PC-3 (cell line): ENCODE measurements at places on chromosomes 7 and 10. TPM values are rescaled to one million over a fixed set of nuclear protein-coding genes. Genes with fewer than 3 reads are reported as not detected.

ECHDC3 gene
- total RNA-seq: not detected in 2 replicates

CABCOCO1 gene
- total RNA-seq: not detected in 2 replicates

MOSPD3 gene
- 9.4 and 19.4 TPM in 2 replicates for total RNA-seq

DNA sequence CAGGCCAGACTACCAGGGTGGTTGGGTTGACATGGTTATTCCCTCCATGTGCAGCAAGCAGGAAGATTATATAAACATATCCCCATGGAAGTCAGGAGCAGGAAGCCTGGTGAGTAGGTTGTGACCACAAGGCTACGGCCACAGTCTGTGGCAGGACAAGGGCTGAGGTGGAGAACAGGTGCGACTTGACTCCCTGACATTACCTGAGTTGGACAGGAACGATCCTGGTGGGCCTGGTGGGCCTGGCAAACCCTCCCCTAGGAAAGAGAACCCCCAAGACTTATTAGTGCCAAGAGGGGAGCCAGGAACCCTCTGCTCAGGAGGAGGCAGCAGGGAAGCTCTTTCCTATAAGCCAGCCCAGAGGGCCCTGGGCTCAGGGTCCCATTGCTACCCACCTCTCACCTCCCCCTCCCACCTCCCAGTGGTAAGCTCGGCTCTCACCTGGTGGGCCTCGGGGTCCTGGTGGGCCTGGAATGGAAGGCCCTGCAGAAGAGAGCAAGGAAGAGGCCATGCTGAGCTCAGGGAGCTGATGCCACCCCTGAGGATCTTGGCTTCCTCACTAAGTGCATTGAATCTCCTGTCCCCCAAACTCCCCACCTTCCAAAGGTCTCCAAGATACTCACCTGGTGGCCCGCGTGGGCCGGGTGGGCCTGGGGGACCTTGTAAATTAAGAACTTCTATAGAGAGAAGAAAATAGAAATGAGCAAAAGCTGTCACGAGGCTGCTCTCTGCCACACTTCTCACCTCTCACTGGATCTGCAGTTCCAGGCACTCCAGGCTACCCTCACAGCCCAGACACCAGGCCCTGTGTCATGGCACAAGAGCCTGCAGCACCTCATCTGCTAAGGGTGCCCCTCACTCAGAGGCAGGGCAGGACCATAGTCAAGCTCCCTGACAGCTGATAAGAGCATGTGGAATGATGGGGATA lies 44.6 kb downstream of the COL17A1 start:
- H3K4me3 ChIP-seq: no peak overlapping the region
- no peak overlapping the region for H3K27ac ChIP-seq
- H3K27me3 ChIP-seq: no peaks in the 10 kb centered on the region
- no peaks in the 10 kb centered on the region for H3K4me1 ChIP-seq
- DNase-seq: no peak

DNA sequence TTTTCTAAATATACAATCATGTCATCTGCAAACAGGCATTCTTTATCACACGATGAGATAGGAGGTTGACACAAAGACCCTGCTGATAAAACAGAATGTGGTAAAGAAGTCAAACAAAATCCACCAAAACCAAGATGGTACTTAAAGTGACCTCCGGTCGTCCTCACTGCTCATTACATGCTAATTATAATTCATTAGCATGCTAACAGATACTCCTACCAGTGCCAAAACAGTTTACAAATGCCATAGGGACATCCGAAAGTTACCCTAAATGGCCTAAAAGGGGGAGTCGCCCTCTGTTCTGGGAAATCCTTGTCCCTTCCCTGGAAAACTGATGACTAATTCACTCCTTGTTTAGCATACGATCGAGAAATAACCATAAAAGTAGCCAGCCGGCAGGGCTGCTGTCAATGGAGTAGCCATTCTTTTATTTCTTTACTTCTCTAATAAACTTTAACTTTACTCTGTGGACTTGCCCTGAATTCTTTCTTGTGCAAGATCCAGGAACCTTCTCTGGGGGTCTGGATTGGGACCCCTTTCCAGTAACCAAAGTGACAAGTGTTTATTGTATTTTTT lies 126.6 kb downstream of the CCDC71L start:
- H3K27me3 ChIP-seq: no peaks in the 10 kb centered on the region
- no peak overlapping the region for H3K27ac ChIP-seq
- H3K4me3 ChIP-seq: no peak overlapping the region
- DNase-seq: no peak
- no peaks in the 10 kb centered on the region for H3K36me3 ChIP-seq

DNA sequence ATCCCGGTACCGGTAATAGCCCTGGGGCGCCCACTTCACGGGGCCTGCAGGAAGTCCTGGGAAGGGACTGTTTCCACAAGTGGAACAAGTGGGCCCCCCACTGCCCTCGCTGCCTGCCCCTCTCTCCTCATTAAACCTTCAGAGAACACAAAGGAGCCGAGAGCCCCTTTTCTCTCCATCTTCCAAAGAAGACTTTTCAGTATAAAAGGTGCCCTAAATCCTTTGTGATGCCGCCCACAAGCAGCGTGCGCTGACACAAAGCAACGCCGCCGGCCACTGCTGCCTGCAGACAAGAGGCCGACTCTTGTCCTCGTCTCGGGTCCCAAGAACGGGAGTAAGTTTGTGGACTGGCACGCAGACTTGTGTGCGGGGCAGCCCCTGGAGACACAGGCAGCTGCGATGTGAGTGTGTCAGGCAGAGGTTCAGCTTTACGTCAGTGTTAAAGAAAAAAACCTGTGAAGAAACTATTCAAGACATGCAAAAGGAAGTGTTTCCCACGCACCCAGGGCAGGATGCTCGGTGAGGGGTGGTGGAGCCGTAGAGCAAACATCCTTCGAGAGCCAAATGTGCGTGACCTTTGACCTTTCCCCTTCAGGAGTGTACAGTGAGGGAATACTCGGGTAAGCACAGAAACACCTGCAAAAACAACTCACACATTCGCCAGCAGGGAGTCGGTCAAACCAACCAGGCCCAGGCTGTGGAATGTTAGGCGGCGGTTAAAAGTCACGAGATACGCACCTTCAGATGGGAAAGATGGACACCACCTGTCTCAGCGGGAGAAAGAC lies 118.2 kb downstream of the VIPR2 start:
- no peak for DNase-seq
- no peak overlapping the region for H3K4me3 ChIP-seq
- H3K4me1 ChIP-seq: peaks cover 41% of the 10 kb centered on the region
- H3K36me3 ChIP-seq: no peaks in the 10 kb centered on the region

DNA sequence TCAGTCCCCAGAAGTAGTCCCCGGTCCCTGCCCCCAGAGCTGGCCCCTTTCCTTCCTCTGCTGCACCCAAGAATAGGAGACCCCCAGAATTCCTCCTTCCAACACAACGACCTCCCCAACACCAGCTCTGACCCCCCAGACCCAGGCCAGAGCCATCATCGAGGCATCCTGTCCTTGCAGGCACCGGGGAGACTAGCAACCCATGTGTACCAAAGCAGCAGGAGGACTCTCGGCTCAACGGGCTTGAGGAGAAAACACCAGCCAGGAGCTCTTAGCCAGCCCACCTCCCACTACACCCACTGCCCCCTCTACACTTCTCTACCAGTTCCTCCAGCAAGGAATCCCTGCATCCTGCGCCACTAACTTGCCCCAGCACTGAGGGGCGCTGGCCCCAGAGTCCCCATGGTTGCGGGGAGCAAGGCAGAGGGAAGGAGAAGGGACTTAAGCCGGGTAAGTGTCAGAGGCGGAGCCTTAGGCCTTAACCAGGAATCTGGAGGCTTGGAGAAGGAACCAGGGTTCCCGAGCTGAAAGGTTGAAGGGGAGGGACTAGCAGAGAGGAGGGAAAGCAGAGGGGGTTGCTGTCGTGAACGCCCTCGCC lies 3.9 kb downstream of the GRID1 start:
- H3K4me3 ChIP-seq: no peak overlapping the region
- no peaks in the 10 kb centered on the region for H3K36me3 ChIP-seq
- DNase-seq: no peak
- H3K27me3 ChIP-seq: peaks cover 34% of the 10 kb centered on the region
- no peak overlapping the region for H3K27ac ChIP-seq
- no peaks in the 10 kb centered on the region for H3K4me1 ChIP-seq

DNA sequence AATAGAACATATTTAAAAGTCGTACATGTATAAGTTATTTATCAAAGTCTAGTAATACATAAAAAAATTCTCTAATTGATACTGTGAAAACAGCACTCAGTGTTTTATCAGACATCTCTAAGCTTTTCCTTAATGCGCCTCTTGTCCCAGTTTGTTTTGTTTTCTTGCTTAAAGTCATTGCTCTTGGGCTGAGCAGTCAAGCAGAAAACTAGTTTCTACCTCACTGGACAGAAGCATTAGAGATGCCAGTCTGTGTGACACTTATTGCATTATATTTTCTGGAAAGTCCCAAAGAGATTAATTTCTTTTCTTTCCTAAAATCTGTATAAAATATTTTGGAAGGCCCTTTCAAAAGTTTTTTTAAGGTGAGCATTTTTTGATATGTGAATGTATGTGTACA lies 236.2 kb downstream of the PCLO start:
- no peak overlapping the region for H3K27ac ChIP-seq
- no peaks in the 10 kb centered on the region for H3K4me1 ChIP-seq
- no peak for DNase-seq
- H3K27me3 ChIP-seq: no peaks in the 10 kb centered on the region
- no peaks in the 10 kb centered on the region for H3K36me3 ChIP-seq
- no peak overlapping the region for H3K4me3 ChIP-seq

DNA sequence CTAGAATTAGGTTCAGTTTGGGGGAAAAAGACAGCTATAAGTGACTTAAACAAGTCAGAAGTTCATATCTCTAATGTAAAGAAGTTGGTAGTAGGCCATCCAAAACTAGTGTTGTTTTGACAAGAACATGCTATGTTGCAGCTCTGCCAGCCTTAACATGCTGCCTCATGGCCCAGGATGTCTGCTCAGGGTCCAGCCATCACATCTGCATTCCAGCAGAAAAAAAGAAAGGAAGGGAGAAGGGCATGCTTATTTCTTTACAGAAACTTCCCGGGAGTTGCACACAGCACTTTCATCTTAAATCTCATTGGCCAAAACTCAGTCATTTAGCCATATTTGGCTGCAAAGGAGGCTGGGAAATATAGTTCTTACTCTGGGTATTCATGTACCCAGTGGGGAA lies 400.4 kb upstream of the PODXL start:
- no peak overlapping the region for H3K27ac ChIP-seq
- H3K4me3 ChIP-seq: no peak overlapping the region
- no peaks in the 10 kb centered on the region for H3K27me3 ChIP-seq
- DNase-seq: no peak

DNA sequence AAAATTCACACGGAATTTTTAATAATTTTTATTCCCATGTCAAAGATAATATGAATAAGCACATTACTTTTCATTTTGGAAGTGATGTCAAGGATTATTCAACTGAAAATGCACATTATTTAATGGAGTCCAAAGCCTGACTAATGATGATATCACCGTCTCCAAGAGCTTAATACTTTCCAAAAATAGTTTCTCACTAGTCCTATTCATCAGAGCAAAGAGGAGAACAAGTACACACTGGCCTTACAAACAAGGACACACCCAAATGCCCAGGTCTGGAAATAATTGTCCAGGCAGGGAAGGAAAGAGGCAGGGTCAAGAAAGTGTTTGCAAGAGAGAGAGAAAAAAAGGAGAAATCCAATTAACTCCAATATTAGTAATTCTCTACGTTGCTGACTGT lies 216.8 kb upstream of the CCDC6 start:
- peak overlapping the region; percentile 93 for H3K27ac ChIP-seq
- H3K4me3 ChIP-seq: peak overlapping the region; percentile 23
- DNase-seq: peak; percentile 99
- peaks cover 27% of the 10 kb centered on the region for H3K4me1 ChIP-seq
- H3K36me3 ChIP-seq: no peaks in the 10 kb centered on the region
- H3K27me3 ChIP-seq: no peaks in the 10 kb centered on the region

- H3K4me1 ChIP-seq: peaks cover 16% of the 10 kb centered on the region
- no peaks in the 10 kb centered on the region for H3K27me3 ChIP-seq
- H3K36me3 ChIP-seq: peaks cover 88% of the 10 kb centered on the region
Measured at GRCh38 chr10:33223326-33224000, 111.0 kb downstream of the NRP1 start.

- no peak overlapping the region for H3K27ac ChIP-seq
- H3K4me3 ChIP-seq: no peak overlapping the region
- no peaks in the 10 kb centered on the region for H3K27me3 ChIP-seq
- H3K36me3 ChIP-seq: no peaks in the 10 kb centered on the region
- no peak for DNase-seq
Measured at GRCh38 chr10:1557081-1557480, 180.2 kb downstream of the ADARB2 start.
